Stimulated activated CD4-positive, alpha-beta T cell treated with anti-CD3 and anti-CD28 coated beads, Interleukin-12 subunit alpha, Interleukin-12 subunit beta, amount 100 ng/mL, for 48 hours (primary cell): ENCODE measurements at places on chromosomes 5 and 9.

- no peak for DNase-seq
Measured at GRCh38 chr5:58406394-58406793, 53.5 kb downstream of the PLK2 start.

- no peak for DNase-seq
Measured at GRCh38 chr5:86748538-86749105, 130.9 kb downstream of the COX7C start.

DNA sequence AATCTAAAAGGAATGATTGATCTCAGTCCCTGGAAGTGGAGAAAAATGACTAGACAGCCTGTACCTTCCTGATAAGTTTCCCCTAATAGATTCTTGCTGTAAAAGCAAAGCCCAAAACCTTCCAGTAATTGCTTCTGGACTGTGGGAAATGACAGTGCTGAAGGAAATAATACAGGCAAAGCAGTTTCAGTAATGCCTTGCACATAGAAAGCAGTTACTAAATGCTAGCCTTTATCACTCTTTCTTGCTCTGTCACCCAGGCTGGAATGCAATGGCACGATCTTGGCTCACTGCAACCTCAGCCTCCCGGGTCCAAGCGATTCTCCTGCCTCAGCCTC lies 50.3 kb downstream of the MAP1B start:
- DNase-seq = no peak

DNA sequence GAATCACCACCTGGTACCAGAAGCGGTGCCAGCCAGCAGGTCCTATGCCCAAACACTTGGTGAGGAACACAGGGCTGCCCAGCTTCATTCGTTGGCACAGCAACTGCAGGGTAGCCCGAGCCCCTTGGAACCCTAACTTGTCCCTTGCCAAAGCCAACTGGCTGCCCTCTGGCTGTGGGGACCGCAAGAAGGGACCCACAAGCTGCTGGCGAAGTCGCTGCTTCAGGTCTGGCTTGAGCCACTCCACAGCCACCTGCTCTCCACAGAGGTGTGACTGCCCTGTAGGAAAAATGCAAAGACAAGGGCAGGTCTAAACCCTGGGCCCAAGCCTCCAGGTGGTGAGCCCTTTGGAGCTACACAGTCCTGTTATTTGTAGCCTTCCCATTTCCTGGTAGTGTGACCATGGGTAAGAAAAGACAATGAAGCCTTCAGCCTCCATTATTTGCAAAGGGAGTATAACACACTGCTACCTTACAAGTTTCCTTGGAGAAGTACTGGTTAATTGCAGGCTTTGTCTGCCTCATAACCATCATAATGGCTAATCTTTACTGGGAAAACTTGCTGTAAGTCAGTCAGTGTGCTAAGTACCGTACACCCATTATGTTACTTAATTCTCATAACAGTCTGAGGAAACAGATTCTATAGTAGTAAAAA lies 1.8 kb downstream of the DND1 start:
- DNase-seq = no peak

DNA sequence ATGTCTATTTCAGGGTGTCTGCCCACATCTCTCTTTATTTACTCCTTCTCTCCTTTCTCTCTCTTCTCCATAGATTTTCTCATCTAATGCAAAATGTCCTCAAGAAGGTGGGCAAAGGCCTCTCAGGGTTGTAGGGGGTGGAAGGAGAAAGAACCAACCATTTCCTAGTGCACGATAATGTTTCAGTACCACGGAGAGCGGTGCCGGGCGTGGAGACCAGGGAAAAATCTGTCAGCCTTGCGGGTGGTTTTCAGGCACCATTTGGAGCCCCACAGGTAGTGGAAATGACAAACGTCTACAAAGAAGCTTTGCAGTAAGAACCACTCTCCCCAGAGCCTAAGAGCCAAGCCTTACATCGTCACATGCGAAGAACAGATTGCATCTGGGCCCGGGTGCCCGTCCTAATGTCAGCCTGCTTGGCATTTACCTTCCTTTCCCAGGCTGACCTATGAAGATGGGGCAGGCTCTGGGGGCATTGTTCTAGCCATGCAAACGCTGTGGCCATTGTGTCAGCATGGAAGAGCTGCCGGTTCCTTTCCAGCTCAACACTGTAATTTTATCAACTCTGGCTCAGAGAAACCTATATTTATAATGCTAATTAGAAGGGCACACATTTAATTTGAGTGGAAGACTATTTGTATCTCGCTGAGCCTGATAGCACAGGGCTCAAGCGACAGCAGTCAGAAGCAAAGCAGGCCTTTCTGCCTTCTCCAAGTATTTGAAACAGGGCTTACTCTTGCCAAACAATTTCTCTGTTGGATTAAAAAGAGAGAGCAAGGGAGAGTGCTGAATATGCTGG lies 430.1 kb upstream of the WWC1 start:
- no peak for DNase-seq
